ENCODE measurements at places on chromosomes 12 and 14.
A peak's percentile ranks its signal among the peaks of the same experiment; 100 is the strongest.

GRCh38 chr12:42145552-42146215 is 1.0 kb upstream of the GXYLT1 start:
- DNase-seq, result no peak

- no peak for DNase-seq
Measured at GRCh38 chr14:35068238-35069012, 22.4 kb downstream of the FAM177A1 start.

DNA sequence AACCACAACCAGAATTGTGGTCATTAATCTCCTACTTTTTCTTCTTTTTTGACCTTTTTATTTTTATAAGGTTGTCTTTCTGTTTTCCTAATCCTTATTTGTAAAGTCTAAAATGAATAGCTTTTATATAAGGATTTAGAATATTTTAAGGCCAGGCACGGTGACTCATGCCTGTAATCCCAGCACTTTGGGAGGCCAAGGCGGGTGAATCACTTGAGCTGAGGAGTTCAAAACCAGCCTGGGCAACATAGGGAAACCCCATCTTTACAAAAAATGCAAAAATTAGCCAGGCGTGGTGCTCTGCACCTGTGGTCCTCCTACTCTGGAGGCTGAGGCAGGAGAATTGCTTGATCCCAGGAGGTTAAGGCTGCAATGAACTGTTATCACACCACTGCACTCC is 55.1 kb downstream of the IFT81 start:
- peak; percentile 36 for DNase-seq

- no peak for DNase-seq
Measured at GRCh38 chr14:57866199-57866705, 360 bp upstream of the SLC35F4 start.

GRCh38 chr12:117699575-117699974 is 269.2 kb downstream of the KSR2 start:
- DNase-seq, result no peak

- no peak for DNase-seq
Measured at GRCh38 chr12:25699454-25699853, 146.4 kb upstream of the LMNTD1 start.

DNA sequence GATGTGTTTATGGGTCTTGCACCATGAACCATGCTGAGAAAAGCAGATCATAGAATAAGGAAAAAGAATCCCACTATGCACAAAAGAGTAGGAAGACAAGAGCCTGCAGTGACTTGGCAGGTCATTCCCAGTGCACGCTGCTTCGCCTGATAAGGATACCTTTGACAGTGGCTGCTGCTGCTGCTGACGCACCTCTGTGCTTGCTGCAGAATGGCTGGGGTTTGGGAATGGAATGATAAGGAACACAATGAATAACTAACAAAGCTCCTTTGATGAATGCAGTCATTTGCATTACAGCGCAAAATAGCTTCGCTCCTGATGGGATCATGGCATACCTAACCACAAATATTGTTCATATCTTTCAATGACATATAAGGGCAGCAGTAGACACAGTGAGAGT is 278.7 kb downstream of the PDZRN4 start:
- no peak for DNase-seq

DNA sequence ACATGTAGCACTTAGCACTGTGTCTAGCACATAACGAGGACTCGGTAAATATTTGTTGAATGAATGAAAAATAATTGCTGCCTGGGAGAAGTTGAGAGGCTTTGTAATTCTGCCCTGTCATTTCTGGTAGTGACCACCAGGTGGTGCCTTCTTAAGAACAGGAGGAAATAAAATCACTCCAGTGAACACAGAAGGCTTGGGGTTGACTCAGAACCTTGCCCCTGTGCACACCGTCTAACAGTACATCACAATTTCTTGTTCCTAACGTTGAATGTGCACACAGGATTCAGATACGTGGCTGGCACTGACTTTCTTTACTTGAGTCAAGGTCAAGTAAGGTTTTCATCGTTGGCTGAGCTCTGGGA is 91.8 kb downstream of the RGS6 start:
- DNase-seq, result no peak

DNA sequence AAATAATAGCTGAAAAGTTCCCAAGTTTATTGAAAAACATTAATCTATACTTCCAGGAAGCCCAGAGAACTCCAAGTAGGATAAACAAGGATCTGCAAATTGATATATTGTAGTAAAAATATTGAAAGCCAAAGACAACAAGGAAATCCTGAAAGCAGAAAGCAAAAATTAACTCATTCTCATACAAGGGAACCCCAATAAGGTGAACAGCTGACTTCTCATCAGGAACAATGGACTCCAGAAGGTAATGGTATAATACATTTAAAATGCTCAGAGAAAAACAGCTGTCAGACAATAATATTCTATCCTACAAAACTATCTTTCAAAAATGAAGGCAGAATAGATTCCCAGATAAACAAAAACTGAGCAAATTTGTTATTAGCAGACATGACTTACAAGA is 138.1 kb upstream of the BMP4 start:
- DNase-seq, result no peak

- peak; percentile 28 for DNase-seq
Measured at GRCh38 chr14:63287666-63288483, 30.9 kb downstream of the GPHB5 start.

- no peak for DNase-seq
Measured at GRCh38 chr14:91113829-91114078, at the start of gene DGLUCY. Gene DGLUCY, plus strand, starts transcription at chr14:91114073. Its CDS starts 46,222 bp downstream, at chr14:91160295.

GRCh38 chr12:112413855-112414625 is 4.6 kb upstream of the RPL6 start:
- no peak for DNase-seq

GRCh38 chr14:99081880-99082279 is 190.1 kb downstream of the BCL11B start:
- DNase-seq, result no peak

- DNase-seq, result no peak
Measured at GRCh38 chr12:1022032-1022970, 31.3 kb downstream of the ERC1 start.

- no peak for DNase-seq
Measured at GRCh38 chr14:93347850-93348249, 868 bp downstream of the COX8C start.

DNA sequence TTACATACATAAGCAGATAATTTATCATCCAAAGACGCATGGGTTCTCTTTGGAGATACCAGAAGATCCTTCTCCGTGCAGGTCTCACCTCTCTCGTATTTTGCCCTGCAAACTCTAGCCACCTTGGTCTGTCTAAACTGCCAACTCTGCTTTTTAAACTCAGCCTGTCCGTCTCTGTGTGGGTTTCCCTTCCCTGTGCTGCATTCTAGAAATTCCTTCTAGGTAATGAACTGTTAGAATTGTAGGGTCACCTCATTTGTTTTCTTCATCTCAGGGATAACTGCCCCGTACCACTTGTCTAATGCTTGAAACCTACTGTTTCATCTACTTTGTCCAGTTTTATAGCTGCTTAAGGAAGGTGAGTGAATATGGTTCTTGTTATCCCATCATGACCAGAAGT is 45.4 kb upstream of the CCDC196 start:
- DNase-seq, result no peak

GRCh38 chr12:93252221-93252620 is 125.5 kb upstream of the NUDT4 start:
- no peak for DNase-seq

DNA sequence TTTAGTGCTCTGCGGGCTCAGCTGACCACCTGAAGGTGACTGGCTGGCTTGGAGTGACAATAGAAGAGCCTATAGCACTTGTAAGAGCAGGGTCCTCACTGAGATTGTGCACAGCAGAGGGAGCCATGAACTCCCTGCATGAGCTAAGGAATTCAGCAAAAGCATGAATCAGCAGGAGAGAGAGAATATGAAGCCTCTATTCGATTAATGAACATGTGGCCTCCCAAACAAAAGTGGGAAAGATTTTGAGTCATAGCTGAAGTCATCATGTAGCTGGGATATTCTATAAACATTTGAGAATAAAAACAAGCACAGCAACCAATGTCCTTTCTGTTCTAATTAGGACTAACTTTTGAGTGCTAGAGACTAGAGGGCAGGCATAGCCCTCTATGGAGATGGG is 626.6 kb downstream of the DIO2 start:
- DNase-seq, result peak; percentile 86

DNA sequence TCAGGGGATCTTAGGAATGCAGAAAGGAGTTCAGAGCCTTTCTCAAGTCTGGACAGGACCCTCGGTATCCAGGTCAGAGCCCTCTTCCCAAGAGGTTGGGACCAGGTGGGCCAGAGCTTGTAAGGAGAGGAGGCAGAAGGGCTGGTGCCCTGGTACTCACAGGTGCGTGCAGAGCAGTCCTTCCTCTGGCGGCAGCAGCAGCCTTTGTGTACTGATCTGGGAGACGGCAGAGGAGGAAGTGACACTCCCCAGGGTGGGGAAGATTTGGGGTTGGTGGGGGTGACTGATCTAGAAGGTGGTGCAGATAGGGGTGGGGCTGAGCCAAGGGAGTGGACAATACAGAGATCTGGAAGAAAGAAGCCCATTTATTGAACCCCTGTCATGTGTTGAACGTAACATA is at the start of gene ITGB7:
Gene ITGB7, minus strand, starts transcription at position 210 of the 400 bp plus-strand sequence. CDS start 6,808 bp downstream, outside the sequence.
- no peak for DNase-seq

DNA sequence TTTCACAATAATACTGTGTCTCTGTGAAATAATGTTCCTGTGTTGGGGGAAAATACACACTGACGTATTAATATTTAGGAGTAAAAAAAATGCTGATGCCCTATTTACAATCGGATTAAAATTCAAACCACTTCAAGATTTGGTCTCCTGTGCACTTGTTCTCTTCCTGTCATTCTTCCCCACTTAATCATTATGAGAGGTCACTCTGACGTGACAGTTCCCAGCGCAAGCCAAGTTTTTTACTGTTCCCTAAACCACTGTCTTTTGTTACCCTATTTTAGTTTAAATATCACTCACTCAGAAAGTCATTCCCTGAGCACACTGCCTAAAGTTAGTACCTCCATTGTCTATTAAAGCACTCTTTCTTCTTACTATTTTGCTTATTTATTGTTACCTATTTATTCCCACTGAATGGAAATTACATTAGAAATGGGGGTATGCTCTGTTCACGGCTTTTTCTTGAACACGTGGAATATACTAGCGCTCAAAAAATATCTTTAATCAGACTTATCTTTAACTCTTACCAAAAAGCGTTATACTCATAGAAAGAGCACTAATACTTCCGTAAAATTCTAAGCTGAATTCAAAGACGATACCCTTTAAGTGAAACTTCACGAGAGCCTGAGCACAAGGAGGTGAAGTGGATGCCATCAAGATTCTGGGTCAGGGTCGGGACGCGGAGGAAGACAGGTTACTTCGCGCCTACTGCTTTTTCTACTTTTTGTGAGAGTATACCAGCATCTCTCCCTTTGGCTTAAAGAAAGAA is 670 bp upstream of the PSMA3 start:
- DNase-seq, result no peak

DNA sequence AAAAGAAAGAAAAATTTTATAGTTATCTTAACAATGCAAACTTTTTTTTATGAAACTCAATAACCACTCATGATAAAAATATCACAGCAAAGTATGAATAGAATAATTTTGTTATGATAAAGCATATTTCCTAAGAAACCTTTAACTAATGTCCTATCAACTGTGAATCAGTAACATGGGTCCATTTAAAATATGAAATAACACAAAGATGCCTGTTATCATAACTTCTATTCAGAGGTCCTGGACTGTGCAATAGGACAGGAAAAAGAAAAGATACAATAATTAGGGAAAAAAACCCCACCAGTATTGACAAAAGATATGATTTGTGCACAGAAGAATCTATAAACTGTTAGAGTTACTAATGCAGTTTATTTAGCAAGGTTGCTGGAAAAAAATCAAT is 245.4 kb downstream of the FOXN3 start:
- DNase-seq, result no peak
